ENCODE measurements at places on chromosomes 11 and 22. TPM values are rescaled to one million over a fixed set of nuclear protein-coding genes. Genes with fewer than 3 reads are reported as not detected.
A peak's percentile ranks its signal among the peaks of the same experiment; 100 is the strongest.

Gene BLID
- total RNA-seq = 6.2 TPM

Gene HTR3A
- total RNA-seq = 0.28 TPM

Gene PLAAT2
- 0.28 TPM for total RNA-seq

Gene P2RX3
- 11.4 TPM for total RNA-seq

- DNase-seq = no peak
These were observed 2.7 kb upstream of the GRAMD1B start for GRCh38 chr11:123427405-123427804.

- no peak for DNase-seq
These were observed 53.5 kb upstream of the DBX1 start for GRCh38 chr11:20213790-20214189.

DNA sequence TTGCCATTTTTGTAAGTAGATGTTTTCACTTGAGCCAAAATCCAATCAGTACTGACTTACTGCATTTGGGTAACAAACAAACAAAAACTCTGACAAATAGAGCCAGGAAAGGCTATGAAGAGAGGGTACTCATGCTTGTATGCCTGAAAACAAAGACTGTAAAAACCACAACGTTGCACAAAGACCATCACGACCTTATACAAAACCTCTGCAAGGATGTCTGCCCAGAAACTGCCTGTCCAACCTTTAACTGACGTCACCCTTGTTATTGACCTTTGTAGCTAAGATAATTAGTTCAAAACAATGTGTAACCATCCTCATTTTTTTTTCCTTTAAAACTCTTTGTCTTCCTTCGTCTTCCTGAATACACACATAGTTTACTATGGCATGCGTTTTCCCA lies 804 bp upstream of the CREBZF start:
- no peak for DNase-seq

DNA sequence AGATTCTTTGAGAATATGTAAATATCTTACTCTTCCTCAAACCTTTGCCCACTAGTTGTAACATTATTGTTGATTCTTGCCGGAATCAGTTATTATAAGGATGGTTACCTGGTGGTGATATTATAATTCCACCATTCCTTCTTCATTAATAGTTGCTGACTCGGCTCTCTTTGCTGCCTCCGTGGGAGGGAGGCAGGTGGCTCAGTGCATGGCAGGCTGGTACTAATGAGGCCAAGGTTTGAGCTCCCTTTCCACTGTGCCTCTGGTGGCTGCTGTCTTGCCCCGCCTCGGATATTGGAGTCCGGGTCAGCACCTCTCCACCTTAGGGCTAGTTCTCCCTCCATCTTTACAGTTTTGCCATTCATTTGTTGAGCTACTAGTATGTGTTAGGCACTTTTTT lies 12.7 kb downstream of the CD6 start:
- no peak for DNase-seq

DNA sequence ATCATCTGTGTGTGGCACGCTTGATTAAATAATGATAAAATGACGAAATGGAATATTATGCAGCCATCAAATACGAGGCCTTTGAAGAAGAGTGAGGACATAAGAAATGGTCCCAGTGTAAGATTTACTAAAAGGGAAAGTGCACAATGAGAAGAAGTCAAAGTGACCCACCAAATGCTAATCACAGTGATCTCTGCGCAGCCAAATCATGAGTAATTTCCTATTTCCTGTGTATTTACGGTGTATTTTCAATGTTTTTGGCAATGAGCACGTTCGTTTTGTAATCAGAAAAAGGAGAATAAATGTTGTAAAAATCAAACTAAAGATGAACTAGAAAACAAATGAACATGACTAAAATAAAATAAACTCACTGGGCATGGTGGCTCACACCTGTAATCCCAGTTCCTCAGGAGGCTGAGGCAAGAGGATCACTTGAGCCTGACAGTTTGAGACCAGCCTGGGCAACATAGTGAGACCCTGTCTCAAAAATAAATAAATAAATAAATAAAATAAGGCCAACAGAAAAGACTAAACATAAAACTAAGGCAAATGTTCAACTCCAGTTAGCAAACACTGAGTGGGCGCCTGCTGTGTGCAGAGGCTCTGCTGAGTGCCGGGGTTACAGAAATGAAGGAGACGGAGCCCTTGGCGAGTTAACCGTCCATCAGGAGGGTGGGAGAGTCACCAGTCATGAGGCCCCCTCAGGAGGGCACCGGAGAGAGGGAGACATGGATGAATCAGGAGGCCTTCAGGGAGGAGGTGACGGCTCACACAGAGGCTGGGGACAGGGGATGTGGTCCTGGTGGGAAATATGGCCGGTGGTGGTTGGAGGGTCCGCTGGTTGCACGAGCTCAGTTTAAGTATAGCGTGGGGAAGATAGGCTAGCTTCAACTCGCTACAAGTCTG lies 26.0 kb upstream of the CBX7 start:
- DNase-seq = no peak

DNA sequence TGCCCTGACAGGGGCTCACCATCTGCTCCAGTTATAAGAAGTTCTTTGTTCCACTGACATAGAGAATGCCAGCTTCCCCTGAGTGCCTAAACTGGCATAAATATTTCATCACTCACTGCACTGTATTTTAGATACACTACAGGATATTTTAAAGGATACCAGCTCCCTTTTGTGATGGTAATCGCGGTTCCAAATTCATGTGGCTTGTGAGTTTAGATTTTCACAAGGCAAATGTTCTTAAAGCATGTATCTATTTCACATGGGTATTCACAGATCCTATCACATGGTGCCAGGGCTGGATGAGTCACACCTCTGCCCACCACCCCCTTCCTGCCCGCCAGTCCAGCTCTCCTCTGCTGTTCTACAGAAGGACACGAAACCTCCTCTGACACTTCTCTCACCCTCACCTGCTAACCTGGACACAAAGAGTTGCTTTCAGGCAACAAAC lies 105.5 kb downstream of the KCNC1 start:
- DNase-seq = no peak

DNA sequence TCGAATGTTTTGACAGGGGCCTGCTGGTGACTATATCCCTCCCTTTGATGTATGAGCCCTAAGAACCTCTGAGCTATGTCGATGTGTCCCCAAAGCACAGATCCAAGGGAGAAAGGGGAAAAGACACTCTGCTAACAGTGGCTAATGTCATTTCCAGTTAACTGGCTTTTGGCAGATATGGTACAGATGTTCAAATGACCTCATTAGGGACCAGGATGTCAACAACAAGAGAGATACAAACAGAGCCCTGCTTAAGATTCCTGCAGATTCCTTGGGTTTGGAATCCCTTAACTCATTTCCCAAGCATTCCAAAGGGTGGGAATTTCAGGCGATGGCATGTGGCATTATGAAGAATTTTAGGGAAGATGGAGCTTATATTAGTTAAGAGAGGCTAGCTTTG lies 517.3 kb downstream of the SOX6 start:
- DNase-seq = no peak

DNA sequence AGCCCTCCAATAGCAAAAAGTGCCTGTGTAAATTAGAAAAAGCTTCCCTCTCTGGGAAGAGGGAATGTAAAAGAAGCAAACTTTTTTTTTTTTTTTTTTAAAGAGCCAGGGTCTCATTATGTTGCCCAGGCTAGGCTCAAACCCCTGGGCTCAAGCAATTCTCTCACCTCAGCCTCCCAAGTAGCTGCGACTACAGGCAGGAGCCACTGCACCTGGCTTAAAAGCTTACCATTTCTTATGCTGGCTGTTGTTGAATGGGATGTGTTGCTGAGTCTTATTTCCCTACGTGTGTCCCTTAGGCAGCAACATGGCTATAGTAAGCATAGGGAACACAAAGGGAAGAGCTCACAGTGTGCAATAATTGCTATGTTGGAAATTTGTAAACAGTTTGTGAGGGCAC lies 225.5 kb upstream of the CCDC90B start:
- no peak for DNase-seq

DNA sequence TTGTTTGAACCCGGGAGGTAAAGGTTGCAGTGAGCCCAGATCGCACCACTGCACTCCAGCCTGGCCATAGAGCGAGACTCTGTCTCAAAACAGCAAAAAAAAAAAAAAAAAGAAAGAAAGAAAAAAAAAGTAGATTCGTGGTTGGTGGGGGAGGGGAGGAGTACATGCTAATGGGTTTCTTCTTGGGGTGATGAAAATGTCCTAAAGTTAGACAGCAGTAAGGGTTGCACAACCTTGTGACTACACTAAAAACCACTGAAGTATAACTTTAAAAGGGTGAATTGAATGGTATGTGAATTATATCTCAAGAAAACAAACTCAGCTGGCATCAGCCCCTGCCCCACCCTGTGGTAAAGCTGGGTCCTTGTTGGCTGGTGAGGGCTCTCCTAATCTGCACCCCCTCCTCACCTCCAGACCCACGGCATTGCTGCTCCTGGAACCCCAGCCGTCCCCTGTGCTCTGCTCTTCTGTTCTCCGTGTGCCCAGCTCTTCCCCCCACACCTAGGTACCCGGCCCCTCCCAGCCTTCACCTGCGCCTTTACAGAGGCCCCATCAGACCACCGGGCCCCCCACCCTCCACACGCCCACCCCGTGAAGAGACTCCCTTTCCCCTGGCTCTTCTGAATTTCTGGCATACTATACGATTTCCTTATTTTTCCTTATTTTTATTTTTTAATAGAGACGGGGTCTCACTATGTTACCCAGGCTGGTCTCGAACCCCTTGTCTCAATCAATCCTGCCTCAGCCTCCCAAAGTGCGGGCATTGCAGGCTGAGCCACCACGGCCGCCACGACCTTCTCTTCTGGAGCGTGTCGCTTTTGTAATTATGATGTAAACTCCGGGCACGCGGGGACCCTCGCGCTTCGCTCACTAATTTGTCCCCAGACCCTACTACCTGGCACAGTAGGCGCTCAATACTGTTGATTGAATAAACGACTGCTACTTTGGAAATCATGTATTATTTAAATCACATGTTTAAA lies 924 bp upstream of the FADD start:
- no peak for DNase-seq

DNA sequence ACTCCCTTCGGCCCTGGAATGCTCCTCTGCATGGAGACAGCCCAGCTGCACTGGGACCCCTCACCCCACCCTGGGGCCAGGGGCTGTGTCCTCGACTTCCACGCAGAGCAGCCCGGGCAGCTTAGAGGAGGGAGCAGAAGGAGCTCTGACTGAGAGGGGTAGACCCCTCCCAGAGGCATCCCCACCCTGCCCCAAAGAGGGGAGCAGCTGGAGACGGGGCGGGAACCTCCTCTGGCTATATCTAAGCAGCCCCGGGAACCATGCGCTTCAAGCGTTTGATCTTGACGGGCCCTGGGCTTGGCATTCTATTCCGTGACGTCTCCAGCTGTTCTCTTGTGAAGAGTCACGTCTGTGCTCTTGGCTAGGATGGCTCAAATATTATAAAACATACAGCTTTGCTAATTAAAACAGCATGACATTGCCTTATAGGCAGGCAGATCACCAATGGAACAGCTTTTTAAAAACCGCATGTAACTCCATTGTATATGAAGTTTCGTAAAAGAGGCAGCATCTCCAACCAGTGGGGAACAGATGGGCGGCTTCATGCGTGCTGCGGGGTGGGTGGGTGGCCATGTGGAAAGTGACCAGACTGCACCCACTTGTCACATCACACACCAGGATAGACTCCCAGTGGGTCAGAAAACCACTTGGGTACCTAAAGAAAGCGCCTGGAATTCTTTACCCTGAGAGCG lies 7.7 kb downstream of the KCNQ1 start:
- DNase-seq = no peak

DNA sequence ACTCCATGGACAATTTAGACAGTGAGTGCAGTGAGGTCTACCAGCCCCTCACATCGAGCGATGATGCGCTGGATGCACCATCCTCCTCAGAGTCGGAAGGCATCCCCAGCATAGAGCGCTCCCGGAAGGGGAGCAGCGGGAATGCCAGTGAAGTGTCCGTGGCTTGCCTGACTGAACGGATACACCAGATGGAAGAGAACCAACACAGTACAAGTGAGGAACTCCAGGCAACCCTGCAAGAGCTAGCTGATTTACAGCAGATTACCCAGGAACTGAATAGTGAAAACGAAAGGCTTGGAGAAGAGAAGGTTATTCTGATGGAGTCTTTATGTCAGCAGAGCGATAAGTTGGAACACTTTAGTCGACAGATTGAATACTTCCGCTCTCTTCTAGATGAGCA lies 51.4 kb downstream of the SPECC1L start:
- peak; percentile 14 for DNase-seq

DNA sequence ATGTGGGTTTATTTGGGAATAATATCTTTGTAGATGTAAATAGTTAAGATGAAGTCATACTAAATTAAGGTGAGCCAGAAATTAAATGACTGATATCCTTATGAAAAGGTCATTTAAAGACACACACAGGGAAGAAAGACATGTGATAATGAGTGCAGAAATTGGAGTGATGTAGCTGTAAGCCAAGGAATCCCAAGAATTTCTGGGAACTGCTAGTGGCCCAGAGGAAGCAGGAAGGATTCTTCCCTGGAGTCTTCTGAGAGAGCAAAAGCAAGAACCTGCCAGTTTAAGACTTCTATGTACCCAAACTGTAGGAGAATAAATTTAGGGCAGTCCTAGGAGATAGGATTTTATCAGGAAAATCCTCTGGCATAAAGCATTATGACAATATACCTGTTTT lies 66.9 kb downstream of the LRRC4C start:
- no peak for DNase-seq

DNA sequence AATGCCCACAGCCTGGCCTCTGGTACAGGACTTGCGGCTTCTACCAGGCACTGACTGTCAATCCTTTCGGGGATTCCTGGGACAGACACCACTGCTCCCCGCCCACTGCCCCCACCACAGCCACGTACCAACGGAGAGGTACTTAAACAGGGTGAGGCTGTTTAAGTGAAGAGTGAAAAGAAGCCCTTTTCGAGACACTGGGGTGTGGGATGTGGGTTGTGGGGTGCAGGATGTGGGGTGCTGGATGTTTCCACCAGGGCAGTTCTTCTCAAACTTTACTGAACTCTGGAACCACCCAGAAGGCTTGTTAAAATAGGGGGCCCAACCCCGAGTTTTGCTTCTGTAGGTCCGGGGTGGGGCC lies 34.2 kb upstream of the PRR5 start:
- no peak for DNase-seq

DNA sequence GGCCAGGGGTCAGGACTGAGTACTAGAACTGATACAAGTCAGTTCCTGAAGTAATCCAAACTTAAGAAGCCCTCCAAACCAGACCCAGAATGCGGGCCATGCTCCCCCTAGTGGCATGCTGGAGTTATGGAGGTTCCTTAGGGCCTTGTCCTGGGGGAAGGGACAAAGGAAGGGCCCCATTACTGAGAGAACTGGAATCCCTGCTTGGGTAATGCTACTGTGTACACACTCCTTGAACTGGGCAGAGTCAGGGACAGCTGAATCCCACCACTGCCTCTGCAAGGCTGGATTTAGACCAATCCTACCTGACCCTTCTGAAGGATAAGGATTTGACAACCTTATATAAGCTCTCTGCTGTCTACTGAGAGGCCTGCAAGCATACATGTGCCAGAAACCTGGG lies 97.3 kb upstream of the AKIP1 start:
- peak; percentile 50 for DNase-seq
